H1 (cell line): ENCODE measurements at places on chromosomes 2 and 18.

DNA sequence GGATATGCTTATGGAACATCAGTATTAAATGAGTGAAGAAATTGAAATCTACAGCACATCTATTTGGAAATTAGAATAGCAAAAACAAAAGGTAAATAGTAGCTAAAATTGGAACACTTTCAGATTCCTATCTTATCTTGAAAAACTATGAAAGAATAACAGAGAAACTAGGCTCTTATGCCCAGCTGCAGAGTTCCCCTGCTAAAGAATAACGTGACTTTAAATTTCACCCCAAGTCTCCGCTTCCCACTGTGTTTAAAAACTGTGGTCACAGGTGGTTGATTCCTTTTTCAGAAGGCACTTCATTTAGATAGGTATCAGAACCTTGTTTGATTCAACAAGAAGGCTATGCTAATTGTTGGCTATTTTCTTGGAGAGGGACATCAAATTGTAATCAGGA, 30.1 kb downstream of the ARHGAP28 start:
- no peak for DNase-seq
- no peaks in the 10 kb centered on the region for H3K4me1 ChIP-seq
- H3K36me3 ChIP-seq = no peaks in the 10 kb centered on the region
- H3K4me3 ChIP-seq = no peak overlapping the region

- H3K36me3 ChIP-seq = no peaks in the 10 kb centered on the region
- no peaks in the 10 kb centered on the region for H3K27me3 ChIP-seq
- H3K4me1 ChIP-seq = no peaks in the 10 kb centered on the region
- DNase-seq = no peak
Observed at GRCh38 chr2:31312898-31313297, 78.9 kb downstream of the EHD3 start.

DNA sequence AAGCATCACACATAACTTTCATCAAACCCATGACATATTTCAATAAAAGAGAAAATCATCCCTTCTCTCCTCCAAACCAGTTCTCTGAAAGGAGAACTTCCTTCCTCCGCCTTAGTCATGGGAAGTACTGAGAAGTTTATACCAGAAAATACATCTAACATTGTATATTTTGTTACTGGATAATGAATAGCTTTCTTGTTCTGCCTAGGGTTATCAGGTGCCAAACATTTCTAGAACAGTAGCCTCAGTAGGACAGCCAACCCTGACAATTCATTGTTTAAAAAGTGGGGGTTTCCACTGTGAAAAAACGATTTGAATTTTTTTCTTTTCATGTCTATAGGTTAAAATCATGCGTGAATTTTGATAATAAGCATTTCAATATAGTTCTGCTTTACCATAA, 16.0 kb upstream of the DAW1 start:
- no peak overlapping the region for H3K27ac ChIP-seq
- no peaks in the 10 kb centered on the region for H3K4me1 ChIP-seq
- no peaks in the 10 kb centered on the region for H3K27me3 ChIP-seq
- no peaks in the 10 kb centered on the region for H3K36me3 ChIP-seq

- H3K4me3 ChIP-seq = no peak overlapping the region
- H3K27ac ChIP-seq = no peak overlapping the region
- H3K4me1 ChIP-seq = no peaks in the 10 kb centered on the region
- H3K36me3 ChIP-seq = no peaks in the 10 kb centered on the region
- no peaks in the 10 kb centered on the region for H3K27me3 ChIP-seq
- no peak for DNase-seq
Observed at GRCh38 chr2:178418426-178418825, 32.5 kb downstream of the PRKRA start.

DNA sequence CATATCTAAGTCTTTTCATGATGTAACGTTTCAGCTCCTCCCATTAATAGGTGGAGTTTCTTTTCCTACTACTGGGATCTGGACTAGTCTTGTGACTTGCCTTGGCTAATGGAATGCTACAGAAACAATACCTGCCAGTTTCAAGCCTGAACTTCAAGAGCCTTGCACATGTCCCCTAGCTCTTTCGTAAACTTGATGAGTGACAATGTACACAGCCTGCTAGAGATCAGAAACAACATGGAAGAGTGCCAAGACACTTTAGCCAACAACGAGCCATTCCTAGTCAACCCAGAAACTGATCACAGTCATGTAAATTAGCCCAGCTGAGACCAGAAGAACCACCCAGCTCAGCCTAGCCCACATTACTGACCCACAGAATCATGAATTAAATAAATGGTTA, 24.8 kb upstream of the STK39 start:
- H3K36me3 ChIP-seq = no peaks in the 10 kb centered on the region
- H3K27me3 ChIP-seq = no peaks in the 10 kb centered on the region
- no peaks in the 10 kb centered on the region for H3K4me1 ChIP-seq
- no peak overlapping the region for H3K4me3 ChIP-seq

GRCh38 chr2:124999906-125000305, 974.8 kb downstream of the CNTNAP5 start:
- no peak overlapping the region for H3K27ac ChIP-seq
- H3K27me3 ChIP-seq = no peaks in the 10 kb centered on the region
- H3K4me1 ChIP-seq = peaks cover 26% of the 10 kb centered on the region; the same call in 1 of the 2 replicates
- no peaks in the 10 kb centered on the region for H3K36me3 ChIP-seq
- no peak overlapping the region for H3K4me3 ChIP-seq
- DNase-seq = no peak

DNA sequence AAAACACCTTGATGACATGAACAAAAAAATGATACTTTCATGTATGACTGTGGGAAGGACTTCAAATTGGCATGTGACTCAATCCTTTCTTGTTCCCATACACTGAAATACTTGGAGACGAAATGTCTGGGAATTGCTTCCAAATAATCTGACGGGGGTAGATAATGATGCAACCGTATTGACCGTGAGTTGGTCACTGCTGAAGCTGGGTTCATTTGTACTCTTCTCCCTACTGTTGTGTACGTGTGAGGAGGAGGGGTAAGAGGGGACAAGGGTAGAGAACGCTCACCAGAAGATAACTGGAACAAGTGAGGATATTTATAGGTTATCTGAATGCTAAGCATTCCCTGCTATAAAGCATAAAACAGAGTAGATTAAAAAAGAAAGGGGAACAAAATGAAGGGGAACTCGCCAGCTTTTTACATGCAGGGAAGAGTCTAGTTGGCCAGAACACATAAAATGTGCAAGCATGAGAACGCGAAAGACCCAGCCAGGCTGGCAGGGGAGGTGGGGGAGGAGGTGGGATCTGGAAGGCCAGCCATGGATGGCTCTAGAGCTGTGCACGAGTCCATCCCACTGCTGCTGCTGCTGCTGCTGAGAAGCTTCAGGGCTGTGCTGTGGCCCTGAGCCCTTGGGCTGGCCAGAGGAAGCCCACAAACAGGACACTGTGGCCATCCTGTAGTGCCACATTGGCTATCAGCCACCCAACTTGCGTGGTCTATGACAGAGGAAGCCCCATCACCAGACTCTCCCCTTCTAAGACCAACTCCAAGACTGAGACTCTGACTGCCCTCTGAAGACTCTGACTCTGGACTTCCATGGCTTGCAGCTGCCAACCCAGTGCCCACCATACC, 15.2 kb upstream of the CETN1 start:
- H3K4me1 ChIP-seq = no peaks in the 10 kb centered on the region
- no peak overlapping the region for H3K4me3 ChIP-seq
- no peaks in the 10 kb centered on the region for H3K27me3 ChIP-seq
- no peak for DNase-seq

GRCh38 chr18:80171054-80171872, 62.2 kb downstream of the ADNP2 start:
- H3K27me3 ChIP-seq = no peaks in the 10 kb centered on the region
- peak; percentile 96 for DNase-seq
- no peaks in the 10 kb centered on the region for H3K36me3 ChIP-seq
- no peak overlapping the region for H3K27ac ChIP-seq

DNA sequence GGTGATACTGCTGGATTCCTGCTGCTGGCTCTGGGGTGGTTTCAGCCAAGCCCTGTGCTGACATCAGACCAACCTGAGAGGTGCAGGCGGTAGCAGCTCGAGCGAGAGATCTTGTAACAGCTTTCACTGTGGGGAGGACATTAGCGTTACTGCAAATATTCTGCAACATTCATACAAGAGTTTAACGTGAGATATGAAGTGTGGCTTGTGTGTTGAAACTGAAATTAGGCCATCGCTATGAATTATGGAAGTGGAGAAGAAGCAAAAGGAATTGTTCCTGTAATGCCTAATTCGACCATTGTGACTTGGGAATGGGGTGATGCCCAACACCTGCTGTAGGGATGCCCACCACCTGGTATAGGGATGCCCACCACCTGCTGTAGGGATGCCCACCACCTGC, 6.5 kb upstream of the MLPH start:
- no peaks in the 10 kb centered on the region for H3K36me3 ChIP-seq
- no peak overlapping the region for H3K4me3 ChIP-seq

- H3K27me3 ChIP-seq = peaks cover 4% of the 10 kb centered on the region
- H3K36me3 ChIP-seq = no peaks in the 10 kb centered on the region
- peaks cover 9% of the 10 kb centered on the region for H3K4me1 ChIP-seq
- no peak overlapping the region for H3K27ac ChIP-seq
- H3K4me3 ChIP-seq = no peak overlapping the region
- no peak for DNase-seq
Observed at GRCh38 chr18:5298156-5298852, 2.8 kb upstream of the ZBTB14 start.

DNA sequence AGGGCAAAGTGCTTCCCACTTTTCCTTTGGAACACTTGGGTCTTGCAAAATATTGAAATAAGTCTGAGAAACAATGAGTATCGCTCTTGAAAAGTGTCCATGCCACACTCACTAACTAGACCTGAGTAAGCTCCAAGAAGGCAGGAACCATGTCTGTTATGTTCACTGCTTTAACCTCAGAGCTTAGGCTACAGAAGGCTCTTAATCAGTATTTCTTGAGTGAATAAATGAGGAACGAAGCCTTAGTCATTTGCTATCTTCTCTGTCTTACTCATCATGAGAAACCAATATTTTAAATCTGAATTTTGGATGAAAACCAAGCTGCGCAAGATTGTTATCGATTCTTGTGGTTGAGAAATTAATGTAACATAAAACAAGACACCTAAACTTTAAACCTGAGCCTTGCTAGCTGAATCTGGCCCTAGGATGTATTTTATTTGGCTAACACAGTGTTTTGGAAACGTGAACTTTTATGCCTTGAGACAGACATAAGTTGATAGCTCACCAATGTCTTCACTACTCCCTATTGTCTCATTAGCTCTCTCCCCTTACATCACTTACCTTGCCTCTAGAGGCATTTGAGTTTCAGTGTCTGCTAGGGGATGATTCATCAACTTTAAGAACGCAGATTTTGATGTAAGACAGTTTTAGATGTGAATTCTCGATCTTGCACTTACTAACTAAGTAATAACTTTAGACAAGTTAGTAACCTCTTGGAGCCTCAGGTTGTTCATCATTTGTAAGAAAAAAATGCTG, 392.8 kb upstream of the MEIS1 start:
- H3K4me1 ChIP-seq = no peaks in the 10 kb centered on the region
- H3K27ac ChIP-seq = no peak overlapping the region
- H3K27me3 ChIP-seq = no peaks in the 10 kb centered on the region
- H3K4me3 ChIP-seq = no peak overlapping the region
- no peaks in the 10 kb centered on the region for H3K36me3 ChIP-seq
- no peak for DNase-seq

DNA sequence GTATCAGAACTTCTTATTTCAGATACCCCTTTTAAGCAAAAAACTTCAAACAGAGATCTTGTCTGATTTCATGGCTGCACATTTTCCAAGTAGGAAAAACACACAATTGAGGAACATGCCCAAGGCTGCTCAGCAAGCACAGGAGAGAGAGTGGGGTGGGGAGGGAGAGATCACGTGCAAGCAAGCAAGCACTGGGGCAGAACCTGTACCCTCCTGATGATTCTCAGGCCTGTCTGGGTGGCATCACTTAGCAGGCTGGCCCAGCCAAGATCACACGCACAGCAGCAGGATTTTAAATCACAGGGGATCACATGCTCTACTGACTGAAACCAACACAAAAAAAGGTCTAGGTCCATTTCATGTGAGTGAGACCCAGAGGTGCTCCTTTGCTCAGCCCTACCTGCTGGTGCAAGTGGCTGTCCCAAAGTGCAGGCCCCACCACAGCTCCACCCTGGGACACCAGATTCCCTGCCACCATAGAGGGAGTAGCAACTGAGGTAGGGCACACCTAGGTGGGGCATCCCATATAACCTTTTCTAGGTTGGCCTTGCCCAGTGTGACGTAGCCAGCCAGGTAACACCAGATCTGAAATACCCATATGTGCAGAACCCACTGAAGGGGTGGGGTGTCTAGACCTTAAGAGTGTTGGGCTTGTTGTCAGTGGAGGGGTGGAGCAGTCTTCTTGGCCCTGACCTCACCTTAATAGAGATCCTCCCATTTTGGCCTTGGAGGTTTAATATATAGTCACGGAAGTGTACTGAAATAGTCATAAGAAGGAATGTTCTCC, 1.8 kb upstream of the LYPD6B start:
- no peak overlapping the region for H3K4me3 ChIP-seq
- peaks cover 2% of the 10 kb centered on the region for H3K4me1 ChIP-seq
- no peaks in the 10 kb centered on the region for H3K36me3 ChIP-seq
- DNase-seq = no peak

DNA sequence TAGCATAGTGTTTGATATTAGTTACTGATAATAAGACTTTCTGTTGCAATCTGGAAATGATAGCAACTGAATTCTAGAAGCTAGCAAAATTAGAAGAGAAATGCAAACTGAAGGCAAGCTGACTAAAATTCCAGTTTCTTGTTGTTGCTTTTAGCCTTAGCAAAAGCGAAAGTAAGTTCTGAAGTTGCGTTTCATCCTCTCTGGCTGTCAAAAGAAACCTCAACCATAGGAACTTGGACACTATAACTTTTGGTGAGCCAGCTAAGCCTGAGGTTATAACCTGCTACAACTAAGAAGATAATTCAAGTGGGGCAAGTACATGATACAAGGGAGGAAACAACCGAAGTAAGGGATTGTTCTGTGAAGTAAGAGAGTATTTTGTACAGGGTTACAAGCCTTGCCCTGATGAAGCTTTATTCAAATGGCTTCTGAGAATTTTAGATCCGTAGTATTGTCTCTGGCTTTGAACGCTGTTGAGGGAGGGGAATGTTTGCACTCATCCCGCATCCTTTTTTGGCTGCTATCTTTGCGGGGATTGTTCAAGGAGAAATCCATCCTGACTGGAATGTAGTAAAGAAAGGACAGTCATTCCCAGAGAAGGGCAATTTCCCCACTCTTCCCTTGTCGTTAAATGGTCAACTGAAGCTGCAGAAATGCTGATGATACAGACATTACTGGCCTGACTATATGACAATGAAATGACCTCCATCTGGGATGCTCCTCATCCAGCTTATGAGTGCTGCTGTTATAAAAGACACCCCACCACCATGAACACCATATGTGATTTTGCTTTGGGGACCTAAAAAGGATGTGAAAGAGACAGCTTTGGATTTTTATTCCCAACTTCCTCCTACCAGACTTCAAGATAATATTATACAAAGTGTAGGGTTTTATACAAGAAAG, 7.0 kb upstream of the TMX3 start:
- no peak for DNase-seq
- H3K27ac ChIP-seq = no peak overlapping the region
- no peaks in the 10 kb centered on the region for H3K27me3 ChIP-seq

DNA sequence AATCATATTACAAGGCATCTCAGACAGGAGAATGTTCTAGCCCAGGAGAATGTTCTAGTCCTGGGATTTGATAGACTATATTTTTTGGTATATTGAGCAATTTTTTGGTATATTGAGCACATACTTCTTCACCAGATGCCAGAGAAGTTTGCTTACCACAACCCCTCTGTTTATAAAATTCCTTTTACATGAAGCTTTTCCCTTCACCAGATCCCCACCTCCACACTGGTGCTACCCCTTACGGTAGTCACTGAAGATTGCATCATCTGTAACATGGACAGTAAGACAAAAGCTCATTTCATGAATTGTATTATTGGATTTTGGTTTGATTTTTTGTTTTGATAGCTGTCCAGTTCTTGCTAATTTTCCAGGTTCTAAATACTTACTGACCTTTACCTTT, 7.2 kb upstream of the HNMT start:
- DNase-seq = no peak
- no peaks in the 10 kb centered on the region for H3K36me3 ChIP-seq
- H3K4me3 ChIP-seq = no peak overlapping the region
- no peak overlapping the region for H3K27ac ChIP-seq
- H3K27me3 ChIP-seq = no peaks in the 10 kb centered on the region
